ENCODE measurements at places on chromosomes 12 and 14. TPM values are rescaled to one million over a fixed set of nuclear protein-coding genes. Genes with fewer than 3 reads are reported as not detected.

- no peaks in the 10 kb centered on the region for H3K36me3 ChIP-seq
- H3K4me3 ChIP-seq = no peak overlapping the region
- no peak overlapping the region for H3K27ac ChIP-seq
- peaks cover 2% of the 10 kb centered on the region for H3K27me3 ChIP-seq
- no peak for DNase-seq
- no peaks in the 10 kb centered on the region for H3K4me1 ChIP-seq
Measured at GRCh38 chr12:102568276-102568675, 87.9 kb upstream of the IGF1 start.

Gene OR4K14
- not detected for total RNA-seq

- no peak within 1 kb of the TSS for H3K27ac ChIP-seq
- H3K4me3 ChIP-seq = no peak within 1 kb of the TSS
- H3K27me3 ChIP-seq = no peaks in the 10 kb centered on the region
- DNase-seq = peak; percentile 44
- no peaks in the 10 kb centered on the region for H3K36me3 ChIP-seq
- H3K4me1 ChIP-seq = peaks cover 5% of the 10 kb centered on the region
Measured at GRCh38 chr12:12070674-12071656, at the start of gene BCL2L14. BCL2L14 (plus strand) TSS chr12:12070939; CDS start chr12:12079306, 8,367 bp downstream.

- no peak for DNase-seq
- H3K27ac ChIP-seq = no peak overlapping the region
- H3K4me1 ChIP-seq = no peaks in the 10 kb centered on the region
- no peak overlapping the region for H3K4me3 ChIP-seq
Measured at GRCh38 chr12:65720136-65721130, 103.8 kb upstream of the HMGA2 start.

Gene SPTLC2
- total RNA-seq = 58.6 TPM

Gene YAF2
- 101 TPM for total RNA-seq

DNA sequence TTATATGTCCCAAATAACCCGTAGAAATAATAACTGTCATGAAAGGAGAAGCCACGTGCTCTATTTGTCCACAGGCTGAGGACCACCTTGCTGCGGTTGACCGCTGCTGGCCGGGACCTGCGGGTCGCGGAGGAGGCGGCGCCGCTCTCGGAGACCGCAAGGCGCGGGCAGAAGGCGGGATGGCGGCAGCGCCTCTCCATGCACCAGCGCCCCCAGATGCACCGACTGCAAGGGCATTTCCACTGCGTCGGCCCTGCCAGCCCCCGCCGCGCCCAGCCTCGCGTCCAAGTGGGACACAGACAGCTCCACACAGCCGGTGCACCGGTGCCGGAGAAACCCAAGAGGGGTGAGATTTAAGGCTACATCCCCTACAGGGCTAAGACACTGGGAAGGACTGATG is 21.0 kb downstream of the RPGRIP1 start:
- peak; percentile 50 for DNase-seq
- H3K27me3 ChIP-seq = peaks cover 13% of the 10 kb centered on the region
- H3K27ac ChIP-seq = no peak overlapping the region
- no peaks in the 10 kb centered on the region for H3K36me3 ChIP-seq

GRCh38 chr14:90132821-90133570 is 71.2 kb downstream of the KCNK13 start:
- no peaks in the 10 kb centered on the region for H3K4me1 ChIP-seq
- peaks cover under 1% of the 10 kb centered on the region for H3K27me3 ChIP-seq
- H3K27ac ChIP-seq = no peak overlapping the region
- no peak overlapping the region for H3K4me3 ChIP-seq

GRCh38 chr14:76977793-76978720 is 50.5 kb downstream of the IRF2BPL start:
- peaks cover 16% of the 10 kb centered on the region for H3K4me1 ChIP-seq
- DNase-seq = peak; percentile 93
- no peaks in the 10 kb centered on the region for H3K27me3 ChIP-seq

DNA sequence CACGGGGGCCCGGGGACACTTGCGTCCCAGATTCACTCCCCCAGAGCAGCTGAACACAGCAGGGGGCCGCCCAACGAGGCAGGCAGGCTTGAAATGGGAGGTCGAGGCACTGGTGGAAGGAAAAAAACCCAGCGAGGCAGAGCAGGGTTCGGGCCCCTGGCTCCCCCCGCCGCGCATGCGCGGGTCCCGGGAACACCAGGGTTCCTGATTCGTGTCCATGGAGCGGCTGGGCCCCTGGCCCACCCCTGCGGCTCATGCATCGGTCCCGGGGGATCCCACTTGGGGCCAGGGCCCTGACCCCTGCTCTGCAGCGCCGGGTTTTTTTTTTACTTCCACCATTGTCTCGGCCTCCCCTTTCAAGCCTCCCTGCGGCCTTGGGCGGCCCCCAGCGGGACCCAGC is 321.5 kb downstream of the ALG10 start:
- H3K27ac ChIP-seq = no peak overlapping the region
- no peaks in the 10 kb centered on the region for H3K27me3 ChIP-seq
- DNase-seq = no peak
- no peak overlapping the region for H3K4me3 ChIP-seq

DNA sequence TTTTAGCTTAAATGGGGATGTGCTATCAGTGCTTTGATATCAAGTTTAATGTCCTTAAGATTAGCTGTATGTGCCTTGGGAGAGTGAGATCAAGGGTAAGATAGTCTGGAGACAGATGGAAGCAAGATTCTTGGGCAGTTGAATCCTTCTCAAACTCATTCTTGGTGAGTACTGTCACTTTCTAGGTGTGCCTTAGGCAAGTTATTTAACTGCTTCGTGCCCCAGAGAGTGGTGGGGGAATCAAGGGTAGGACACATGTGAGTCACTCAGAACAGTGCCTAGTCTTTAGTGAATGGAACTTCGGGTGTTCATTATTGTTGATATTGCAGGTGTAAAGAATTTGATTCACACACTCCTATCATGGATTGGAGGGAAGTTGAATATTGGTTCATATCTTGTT is 803.7 kb downstream of the DIO2 start:
- H3K36me3 ChIP-seq = no peaks in the 10 kb centered on the region
- no peaks in the 10 kb centered on the region for H3K4me1 ChIP-seq
- no peaks in the 10 kb centered on the region for H3K27me3 ChIP-seq
- H3K27ac ChIP-seq = no peak overlapping the region
- H3K4me3 ChIP-seq = no peak overlapping the region

Gene ADCY4
- 11.3 TPM for total RNA-seq

GRCh38 chr12:31834150-31834549 is 105.3 kb upstream of the AMN1 start:
- peak overlapping the region; percentile 60 for H3K27ac ChIP-seq
- peaks cover 30% of the 10 kb centered on the region for H3K4me1 ChIP-seq
- no peaks in the 10 kb centered on the region for H3K27me3 ChIP-seq
- H3K4me3 ChIP-seq = no peak overlapping the region

Measured in natural killer cell (primary cell).